Brain microvascular endothelial cell (primary cell): ENCODE measurements at places on chromosomes 11 and 22.

DNA sequence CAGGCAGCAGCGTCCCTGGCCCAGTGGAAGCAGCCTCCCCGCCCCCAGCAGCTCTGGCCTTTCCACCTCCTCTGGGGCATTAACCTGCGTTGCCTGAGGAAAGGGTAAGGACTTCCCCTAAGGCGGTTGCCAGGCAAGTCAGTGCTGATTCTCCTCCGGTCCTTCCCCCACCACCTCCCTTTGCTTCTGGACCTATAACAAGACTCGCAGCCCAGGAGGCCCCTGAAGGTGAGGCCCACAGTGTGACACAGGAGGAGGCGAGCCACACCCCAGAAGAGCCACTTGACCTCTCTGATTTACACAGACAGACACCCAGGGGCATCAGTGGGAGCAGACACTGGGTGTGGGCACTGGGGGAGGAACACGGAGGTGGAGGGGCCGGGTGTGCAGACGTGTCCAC lies 35.4 kb downstream of the ASCL2 start:
- no peak for DNase-seq

GRCh38 chr11:130071211-130071712 lies 1.6 kb downstream of the APLP2 start:
- DNase-seq: no peak

GRCh38 chr11:115530752-115531151 lies 26.5 kb upstream of the CADM1 start:
- no peak for DNase-seq

DNA sequence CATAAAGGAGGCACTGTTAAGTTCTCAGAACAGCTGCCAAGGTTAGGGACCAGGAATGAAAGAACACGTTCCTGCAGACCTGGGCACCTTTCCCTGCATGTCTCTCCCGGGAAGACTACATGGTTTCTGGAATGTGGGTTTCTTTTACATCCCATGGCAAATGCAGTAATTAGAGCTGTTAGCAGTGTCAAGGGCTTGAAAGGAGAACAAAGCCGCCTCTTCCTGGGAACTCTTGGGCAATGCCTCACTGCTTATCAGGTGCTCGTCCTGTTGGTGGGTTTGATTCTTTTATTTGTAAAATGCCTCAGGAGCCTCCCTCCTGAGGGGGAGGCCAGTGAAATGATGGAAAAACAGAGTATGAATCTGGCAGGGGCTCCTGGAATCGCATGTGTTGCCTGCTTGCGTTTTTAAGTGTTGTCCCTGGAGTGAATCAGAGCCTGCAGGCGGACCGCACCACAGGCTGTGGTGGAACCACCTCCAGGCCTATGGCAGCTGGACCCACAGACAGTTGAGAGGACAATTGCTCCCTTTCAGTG lies 723 bp upstream of the C22orf31 start:
- DNase-seq: no peak

GRCh38 chr11:45233121-45233803 lies 52.9 kb downstream of the SYT13 start:
- DNase-seq: peak; percentile 57

DNA sequence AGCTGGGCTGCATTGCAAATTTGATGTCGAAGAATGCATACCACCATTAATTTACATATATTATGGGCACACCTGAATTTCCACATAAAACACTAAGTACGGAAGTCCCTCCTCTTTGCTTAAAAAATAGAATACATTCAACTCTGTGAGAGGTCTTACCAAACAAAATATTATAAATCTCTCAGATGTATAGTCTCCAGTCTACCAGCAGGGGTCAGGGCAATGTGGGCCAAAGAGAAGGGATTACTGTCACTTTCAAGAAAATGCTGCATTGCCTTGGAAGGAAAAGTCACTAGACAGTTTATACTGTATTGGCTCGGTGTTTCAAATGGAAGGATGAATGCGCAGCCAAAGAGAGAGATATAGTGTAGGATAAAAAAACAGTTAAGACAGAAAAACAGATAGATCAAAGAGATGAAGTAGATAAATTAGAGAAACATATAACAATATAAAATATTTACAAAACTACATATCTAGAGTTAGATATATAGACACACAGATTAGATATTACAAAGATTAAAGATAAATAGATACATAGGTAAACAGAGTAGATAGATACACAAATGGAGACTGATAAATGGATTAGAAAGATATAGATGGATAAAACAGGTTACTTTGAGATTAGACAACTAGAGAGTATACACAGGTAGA lies 20.9 kb downstream of the SERGEF start:
- no peak for DNase-seq

- no peak for DNase-seq
These were observed 27.7 kb downstream of the RNH1 start for GRCh38 chr11:479311-479710.

DNA sequence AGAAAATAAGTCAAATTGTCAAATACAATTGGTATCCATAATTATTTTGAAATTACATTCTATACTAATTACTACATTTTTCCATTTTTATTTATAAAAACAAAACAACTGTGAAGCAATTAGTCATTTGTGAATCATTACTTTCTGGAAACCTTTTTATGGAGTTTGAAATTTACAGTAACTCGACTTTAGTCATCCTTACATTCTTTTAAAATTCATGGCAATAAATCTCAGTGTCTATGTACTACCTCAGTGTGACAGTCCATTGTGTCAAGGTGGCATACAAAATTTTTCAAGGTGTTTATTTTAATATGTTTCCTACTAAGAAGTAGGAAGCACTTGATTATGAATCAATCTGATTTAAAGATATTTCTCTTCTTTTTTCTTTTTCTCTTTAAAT lies 1949.4 kb upstream of the RAG2 start:
- DNase-seq: no peak

GRCh38 chr11:75315439-75315805 lies 36.0 kb downstream of the ARRB1 start:
- no peak for DNase-seq

GRCh38 chr11:103897160-103897936 lies 139.1 kb upstream of the DDI1 start:
- DNase-seq: no peak

DNA sequence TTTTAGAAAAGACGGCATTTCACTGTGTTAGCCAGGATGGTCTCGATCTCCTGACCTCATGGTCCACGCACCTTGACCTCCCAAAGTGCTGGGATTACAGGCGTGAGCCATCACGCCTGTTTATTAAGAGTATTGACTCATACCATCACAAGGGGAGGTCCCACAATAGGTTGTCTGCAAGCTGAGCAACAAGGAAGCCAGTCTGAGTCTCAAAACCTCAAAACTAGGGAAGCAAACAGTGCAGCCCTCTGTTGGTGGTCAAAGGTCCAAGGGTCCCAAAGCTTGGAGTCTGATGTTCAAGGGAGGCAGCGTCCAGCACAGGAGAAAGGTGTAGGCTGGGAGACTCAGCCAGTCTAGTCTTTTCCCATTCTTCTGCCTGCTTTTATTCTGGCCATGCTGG lies 32.8 kb upstream of the LDLRAD3 start:
- DNase-seq: no peak

GRCh38 chr11:19499999-19500398 lies 212.6 kb upstream of the NAV2 start:
- no peak for DNase-seq

GRCh38 chr11:96026310-96026709 lies 102.4 kb upstream of the MTMR2 start:
- DNase-seq: no peak

GRCh38 chr11:113773092-113773415 lies 438 bp downstream of the ZW10 start:
- DNase-seq: peak; percentile 17

GRCh38 chr11:28049338-28050216 lies 58.4 kb downstream of the KIF18A start:
- peak; percentile 4 for DNase-seq

- DNase-seq: no peak
These were observed 132.8 kb downstream of the DDX10 start for GRCh38 chr11:108797578-108798100.

DNA sequence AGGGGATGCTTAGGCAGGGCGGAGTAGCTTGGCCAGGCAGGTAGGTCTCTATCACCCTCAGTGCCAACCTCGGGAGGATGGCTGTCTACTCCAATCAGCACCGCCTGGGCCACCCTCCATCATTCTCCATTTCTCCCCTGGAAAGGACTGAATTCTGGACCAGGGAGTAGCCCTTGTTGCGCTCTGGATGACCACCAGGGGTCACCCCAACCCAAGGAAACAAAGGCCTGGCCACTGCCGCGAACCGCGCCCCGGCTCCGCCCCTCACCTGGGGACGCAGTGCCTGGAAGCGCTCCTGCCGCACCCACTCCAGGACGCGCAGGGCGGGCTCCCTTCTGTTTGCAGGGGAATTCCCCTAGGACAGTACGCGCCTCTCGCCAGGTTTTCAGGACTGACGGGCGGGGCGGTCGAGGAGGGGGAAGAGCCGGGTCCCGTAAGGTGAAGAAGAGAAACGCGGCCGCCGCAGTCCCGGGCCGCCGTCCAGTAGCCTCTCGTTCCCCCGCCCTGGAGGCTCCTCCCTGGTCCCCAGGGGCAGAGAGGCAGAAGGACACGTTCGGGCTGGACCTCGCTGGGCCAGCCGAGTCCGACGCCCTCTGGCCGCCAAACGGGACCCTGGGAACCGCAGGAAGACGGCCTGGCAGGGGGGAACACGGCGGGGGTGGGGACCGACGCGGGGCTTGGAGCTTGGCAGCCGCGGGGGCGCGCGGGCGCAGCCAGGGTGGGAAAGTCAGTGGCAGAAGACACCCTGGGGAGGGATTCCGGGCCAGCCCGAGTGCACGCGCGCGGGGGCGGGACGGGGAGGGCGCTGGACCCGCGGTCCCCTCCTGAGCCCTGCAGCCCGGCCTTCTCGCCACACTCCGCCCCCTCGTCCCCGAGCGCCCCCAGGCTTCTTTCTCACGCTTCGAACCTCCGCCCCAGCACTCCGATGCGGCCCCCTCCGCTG lies 7.1 kb downstream of the SCN4B start:
- peak; percentile 52 for DNase-seq

GRCh38 chr11:6319704-6320410 lies 444 bp downstream of the CAVIN3 start:
- DNase-seq: peak; percentile 91

DNA sequence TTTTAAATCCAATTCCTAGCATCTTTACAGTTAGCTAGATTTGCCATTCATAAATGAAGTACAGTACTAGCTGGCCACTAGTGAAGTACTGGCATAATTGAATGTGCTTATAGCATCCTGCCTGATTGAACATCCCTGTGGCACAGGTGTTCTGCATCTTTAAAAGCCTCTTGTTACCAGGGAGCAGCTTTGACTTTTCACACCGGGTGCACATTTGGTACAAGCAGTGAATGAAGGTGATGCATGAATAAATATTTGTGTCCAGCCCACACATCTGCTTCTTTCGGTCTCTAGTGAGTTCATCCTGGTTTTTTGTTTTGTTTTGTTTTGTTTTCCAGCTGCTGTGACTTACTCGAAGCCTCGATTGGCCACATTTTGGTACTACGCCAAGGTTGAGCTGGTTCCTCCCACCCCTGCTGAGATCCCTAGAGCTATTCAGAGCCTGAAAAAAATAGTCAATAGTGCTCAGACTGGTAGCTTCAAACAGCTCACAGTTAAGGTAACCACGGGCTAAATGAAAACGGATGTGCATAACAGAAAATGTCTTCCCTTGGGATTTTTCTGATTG lies 5.3 kb downstream of the ATP5MG start:
- DNase-seq: peak; percentile 69

DNA sequence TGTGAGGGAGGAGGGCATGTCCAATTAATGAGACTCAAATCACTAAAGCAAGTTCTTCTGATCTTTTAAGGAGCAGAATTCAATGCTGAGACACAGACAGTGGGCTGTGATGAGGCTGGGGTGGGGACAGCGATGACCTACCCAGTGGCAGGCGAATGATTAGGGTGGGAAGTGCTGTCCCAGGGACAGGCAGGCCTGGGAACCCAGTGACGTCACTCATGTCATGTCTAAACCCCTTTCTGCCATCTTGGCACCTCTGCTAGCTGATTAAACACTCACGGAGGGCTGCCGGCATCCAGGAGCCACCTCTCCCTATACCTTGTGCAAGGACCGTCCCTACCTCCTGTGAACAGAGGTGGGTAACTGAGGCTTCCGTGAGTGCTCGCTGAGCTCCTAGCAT lies 1235.2 kb downstream of the TBC1D22A start:
- DNase-seq: no peak

DNA sequence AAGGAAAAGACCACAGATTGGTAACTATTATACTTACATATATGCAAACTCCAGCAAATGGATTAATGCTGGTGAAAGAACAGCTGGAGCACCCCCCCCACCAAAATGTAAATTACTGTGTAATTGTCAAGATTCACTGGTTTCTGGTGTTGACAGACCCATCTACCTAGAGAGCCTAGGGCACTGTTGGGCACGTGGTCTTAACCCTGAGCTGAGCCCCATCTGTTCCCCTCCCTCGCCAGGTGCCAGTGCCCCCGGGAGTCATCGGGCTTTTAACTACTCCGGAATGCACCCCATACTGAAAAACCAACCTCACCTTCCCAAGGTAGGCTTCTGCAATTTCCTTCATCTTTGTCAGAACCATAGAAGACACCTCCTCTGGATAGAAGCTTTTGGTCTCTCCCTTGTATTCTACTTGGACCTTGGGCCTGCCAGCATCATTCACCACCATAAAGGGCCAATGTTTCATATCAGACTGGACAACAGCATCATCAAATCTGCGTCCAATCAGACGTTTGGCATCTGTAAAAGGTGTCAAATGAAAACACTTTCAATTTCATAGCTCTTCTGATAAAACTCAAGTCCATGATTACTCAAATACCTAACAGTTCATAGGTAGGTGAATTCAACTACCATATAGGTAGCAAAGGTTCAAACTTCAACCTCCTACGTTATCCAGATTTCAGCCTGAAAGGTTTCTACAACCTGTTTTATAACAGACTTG lies 1.5 kb downstream of the HSPA8 start:
- DNase-seq: no peak

- no peak for DNase-seq
These were observed 106.3 kb downstream of the KCNQ1 start for GRCh38 chr11:2551131-2551530.

DNA sequence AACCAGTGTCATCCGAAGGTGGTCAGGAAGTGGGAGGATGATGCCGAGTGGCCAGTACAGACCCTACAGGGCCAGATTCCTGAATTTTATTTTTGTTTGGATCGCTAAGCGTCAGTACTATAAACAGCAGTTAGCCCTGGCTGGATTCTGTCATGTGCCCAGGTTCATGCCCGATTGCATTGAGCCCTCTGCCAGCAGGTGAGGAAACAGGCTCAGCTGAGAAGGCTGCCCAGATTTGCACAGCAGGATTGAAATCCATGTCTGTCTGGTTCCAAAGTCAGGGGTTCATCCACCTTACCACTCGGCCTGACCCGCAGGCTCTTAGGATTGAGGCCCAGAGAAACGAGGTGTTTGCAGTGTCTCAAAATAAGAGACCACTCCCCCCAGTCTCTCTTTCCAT lies 9.1 kb upstream of the TBC1D22A start:
- DNase-seq: no peak

DNA sequence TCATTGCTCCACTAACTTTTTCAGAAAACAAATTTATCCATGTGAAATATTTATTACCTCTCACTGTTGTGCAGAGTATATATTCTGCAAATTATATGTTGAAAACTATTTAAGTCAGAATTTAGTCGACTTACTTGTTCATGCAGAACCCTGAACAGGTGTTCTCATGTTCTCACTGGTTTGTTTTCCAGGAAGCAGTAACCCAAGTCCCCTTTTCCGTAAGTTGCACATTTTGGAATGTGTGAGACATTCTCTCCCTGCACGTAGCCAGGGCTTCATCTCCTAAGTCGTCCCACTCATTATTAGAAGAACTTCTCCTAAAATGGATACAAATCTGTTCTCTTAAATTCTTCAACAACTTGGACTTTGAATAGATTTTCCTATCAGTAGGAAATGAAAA lies 524.9 kb downstream of the CNTN5 start:
- DNase-seq: no peak
